Occipital lobe (tissue), 3 donors: ENCODE measurements at places on chromosomes 6 and 20. TPM values are rescaled to one million over a fixed set of nuclear protein-coding genes. Genes with fewer than 3 reads are reported as not detected.

The SLC22A16 gene
- total RNA-seq: 0.31 TPM

The MBOAT1 gene
- 3.1 TPM for total RNA-seq

The SLC52A3 gene
- total RNA-seq: not detected

The TRAPPC3L gene
- not detected for total RNA-seq

- peak; percentile 39 for DNase-seq
These were observed 623 bp upstream of the SNX9 start for GRCh38 chr6:157822245-157823000.

- no peak for DNase-seq
These were observed 530.7 kb downstream of the NKAIN2 start for GRCh38 chr6:124334359-124334758.

DNA sequence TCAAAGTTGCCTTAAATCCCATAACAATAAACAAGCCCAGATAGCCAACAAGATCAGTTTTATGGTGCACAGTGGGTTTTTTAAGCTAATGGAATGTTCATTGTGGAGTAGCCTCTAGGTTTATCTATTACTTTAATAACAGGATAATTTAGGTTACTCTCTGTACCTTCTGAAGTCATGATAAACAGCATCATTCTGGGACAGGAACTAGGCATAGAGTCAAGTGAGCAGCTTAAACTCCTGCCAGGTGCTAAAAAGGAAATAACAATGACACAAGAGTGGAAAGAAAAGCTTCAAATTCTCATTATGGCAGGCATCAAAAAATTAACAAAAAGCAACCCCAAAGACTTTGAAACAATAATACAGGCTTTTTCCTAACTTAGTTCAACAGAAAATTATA is 228.8 kb downstream of the HACE1 start:
- DNase-seq: no peak

GRCh38 chr6:10071631-10072220 is 343.1 kb downstream of the TFAP2A start:
- DNase-seq: no peak

GRCh38 chr6:142851601-142852000 is 93.4 kb downstream of the HIVEP2 start:
- DNase-seq: no peak

GRCh38 chr6:31402324-31403282 is 792 bp upstream of the MICA start:
- no peak for DNase-seq

- no peak for DNase-seq
These were observed 6.0 kb downstream of the CST7 start for GRCh38 chr20:24955045-24955444.
